Adrenal gland (tissue), 19 donors: ENCODE measurements at places on chromosomes 2 and 18. TPM values are rescaled to one million over a fixed set of nuclear protein-coding genes. Genes with fewer than 3 reads are reported as not detected.

VIL1 gene
- total RNA-seq, result not detected

KCNE4 gene
- total RNA-seq, result 3.9 TPM

MLPH gene
- total RNA-seq, result not detected

LTBP1 gene
- total RNA-seq, result 14.8 TPM

ELP2 gene
- 57.1 TPM for total RNA-seq

AMER3 gene
- total RNA-seq, result not detected

GKN2 gene
- total RNA-seq, result not detected

C2orf81 gene
- total RNA-seq, result 1.7 TPM

EFHD1 gene
- 2.0 TPM for total RNA-seq

SERPINB13 gene
- total RNA-seq, result not detected

SRD5A2 gene
- total RNA-seq, result not detected

SLC1A4 gene
- total RNA-seq, result 111 TPM

TMEM163 gene
- 8.3 TPM for total RNA-seq

MC5R gene
- total RNA-seq, result not detected

KLHL14 gene
- total RNA-seq, result 2.8 TPM

MCEE gene
- total RNA-seq, result 37.6 TPM

RASGRP3 gene
- 3.3 TPM for total RNA-seq

DNA sequence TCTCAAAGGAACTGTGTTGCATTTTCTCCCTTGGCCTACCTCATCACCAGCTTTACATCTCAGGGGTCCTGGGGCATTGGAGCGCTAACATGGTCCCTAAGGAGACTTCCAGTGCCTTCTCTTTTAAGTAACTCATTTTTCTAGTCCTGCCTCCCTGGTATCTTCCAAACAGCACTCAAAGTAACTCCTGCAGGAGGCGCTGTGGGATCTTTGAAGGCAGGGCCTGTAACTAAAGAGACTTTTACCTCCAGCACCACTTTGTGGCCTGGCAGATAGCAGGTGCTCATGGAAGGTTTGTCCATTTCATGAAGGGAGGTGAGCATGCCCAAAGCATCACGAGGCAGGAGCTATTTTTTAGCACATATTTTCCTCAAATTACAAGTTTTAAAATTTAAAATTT is 411.0 kb upstream of the GYPC start:
- H3K36me3 ChIP-seq, result no peaks in the 10 kb centered on the region
- no peak overlapping the region for H3K27ac ChIP-seq
- no peaks in the 10 kb centered on the region for H3K27me3 ChIP-seq
- DNase-seq, result peak; percentile 29
- no peak overlapping the region for H3K4me3 ChIP-seq
- no peaks in the 10 kb centered on the region for H3K4me1 ChIP-seq

- no peak for DNase-seq
- peaks cover 42% of the 10 kb centered on the region for H3K4me1 ChIP-seq
- H3K27ac ChIP-seq, result no peak overlapping the region
- H3K4me3 ChIP-seq, result no peak overlapping the region
- H3K36me3 ChIP-seq, result no peaks in the 10 kb centered on the region
- no peaks in the 10 kb centered on the region for H3K27me3 ChIP-seq
Observed at GRCh38 chr2:128319631-128320191, 1.0 kb upstream of the HS6ST1 start.

DNA sequence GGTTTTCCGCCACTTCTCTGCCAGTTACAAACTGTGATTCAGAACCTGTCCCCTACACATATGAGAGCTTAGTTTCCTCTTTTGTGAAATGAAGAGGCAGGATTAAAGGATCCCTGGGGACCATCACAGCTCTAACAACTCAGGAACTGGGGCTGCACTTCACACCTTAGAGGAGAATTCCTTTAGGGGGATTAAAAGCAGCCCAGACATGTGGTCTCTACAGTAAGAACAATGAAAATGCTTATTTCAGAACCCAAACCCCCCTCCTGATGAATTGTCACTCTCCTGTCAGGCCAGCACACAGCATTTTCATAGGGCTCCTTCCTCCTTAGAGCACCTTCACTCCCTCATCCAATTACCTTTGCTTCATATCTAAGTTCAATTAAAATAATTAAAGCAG is 101.5 kb upstream of the NEDD4L start:
- DNase-seq, result no peak
- no peak overlapping the region for H3K4me3 ChIP-seq
- H3K27ac ChIP-seq, result no peak overlapping the region
- H3K4me1 ChIP-seq, result no peaks in the 10 kb centered on the region

GRCh38 chr2:1793868-1794445 is 49.6 kb upstream of the PXDN start:
- H3K27ac ChIP-seq, result no peak overlapping the region
- H3K4me1 ChIP-seq, result no peaks in the 10 kb centered on the region
- DNase-seq, result no peak
- no peaks in the 10 kb centered on the region for H3K27me3 ChIP-seq
- H3K4me3 ChIP-seq, result no peak overlapping the region
- H3K36me3 ChIP-seq, result no peaks in the 10 kb centered on the region

DNA sequence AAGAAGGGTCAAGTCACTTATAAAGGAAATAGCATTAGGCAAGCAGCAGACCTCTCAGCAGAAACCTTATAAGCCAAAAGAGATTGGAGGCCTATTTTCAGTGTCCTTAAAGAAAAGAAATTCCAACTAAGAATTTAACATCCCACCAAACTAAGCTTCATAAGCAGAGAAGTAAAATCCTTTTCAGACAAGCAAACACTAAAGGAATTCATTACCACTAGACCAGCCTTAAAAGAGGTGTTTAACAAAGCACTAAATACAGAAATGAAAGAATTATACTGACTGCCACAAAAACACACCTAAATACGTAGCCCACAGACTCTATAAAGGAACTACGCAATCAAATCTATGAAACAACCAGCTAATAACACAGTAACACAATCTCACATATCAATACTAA is 160.4 kb downstream of the EXOC6B start:
- no peaks in the 10 kb centered on the region for H3K36me3 ChIP-seq
- H3K27me3 ChIP-seq, result no peaks in the 10 kb centered on the region
- no peak overlapping the region for H3K4me3 ChIP-seq
- no peaks in the 10 kb centered on the region for H3K4me1 ChIP-seq

GRCh38 chr2:20241973-20242726 is 17.2 kb upstream of the SDC1 start:
- H3K27me3 ChIP-seq, result no peaks in the 10 kb centered on the region
- no peaks in the 10 kb centered on the region for H3K36me3 ChIP-seq
- DNase-seq, result no peak
- H3K4me3 ChIP-seq, result no peak overlapping the region
- no peak overlapping the region for H3K27ac ChIP-seq
- H3K4me1 ChIP-seq, result no peaks in the 10 kb centered on the region

DNA sequence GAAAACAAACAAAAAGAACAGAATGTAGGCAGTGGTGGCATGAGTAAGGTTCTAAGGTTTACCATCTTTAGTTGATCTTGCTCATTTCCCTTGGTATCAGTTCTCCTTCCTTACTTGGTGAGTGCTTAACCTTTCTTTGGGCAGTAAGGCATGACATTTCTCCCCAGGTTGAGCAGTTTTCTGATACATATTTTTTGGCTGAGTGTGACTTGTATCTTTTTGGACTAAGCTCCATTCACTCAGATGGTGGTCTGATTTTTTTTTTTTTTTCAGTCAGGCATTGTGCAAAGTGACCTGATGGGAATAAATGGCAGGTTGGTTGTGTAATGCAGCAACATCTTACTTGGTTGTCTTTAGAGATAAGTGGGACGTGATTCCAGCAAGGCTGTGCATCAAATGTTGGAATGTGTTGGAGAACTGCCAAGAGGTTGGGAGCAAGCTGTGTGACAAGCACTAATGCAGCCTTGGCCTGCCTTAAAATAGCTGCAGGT is 15.1 kb downstream of the SPTBN1 start:
- no peaks in the 10 kb centered on the region for H3K27me3 ChIP-seq
- no peaks in the 10 kb centered on the region for H3K36me3 ChIP-seq
- no peak overlapping the region for H3K4me3 ChIP-seq
- H3K27ac ChIP-seq, result peak overlapping the region; percentile 82
- peak; percentile 89 for DNase-seq

DNA sequence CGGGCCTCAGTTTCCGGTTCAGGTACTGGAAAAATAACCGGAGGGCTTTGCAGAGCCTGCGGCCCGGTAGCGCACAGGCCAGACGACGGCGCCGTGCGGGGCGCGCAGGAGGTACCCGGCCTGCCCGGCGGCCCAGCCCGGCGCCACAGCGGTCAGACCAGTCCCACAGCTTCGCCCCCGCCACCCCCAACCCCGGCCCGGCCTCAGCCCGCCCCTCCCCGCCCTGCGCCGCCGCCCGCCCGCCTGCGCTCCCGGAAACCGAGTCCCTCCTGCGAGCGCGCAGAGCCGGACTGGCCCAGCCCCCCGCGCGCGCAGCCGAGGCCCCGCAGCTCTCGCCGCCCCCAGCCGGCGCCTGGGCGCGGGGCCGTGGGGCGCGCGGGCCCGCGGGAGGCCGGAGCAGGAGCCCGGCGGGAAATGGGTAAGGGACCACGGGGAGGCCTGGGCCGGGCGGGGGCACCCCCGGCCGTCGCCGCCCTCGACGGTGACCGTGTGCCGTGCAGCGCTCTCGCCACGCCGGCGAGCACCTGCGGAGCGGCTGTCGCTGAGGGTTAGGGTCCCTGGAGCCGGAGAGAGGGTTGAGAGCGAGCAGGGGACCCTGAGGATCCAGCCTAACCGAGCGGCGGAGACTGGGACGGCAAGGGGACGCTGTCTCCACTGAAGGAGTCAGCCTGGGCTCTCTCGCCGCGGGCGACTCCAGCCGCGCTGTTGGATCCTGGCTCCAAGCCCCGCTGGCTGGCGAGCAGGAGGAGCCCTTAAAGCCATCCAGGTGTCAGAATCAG is 16.5 kb upstream of the PSD4 start:
- DNase-seq, result peak; percentile 58
- H3K4me1 ChIP-seq, result peaks cover 8% of the 10 kb centered on the region
- peak overlapping the region; percentile 92 for H3K27ac ChIP-seq

- peak; percentile 39 for DNase-seq
- H3K36me3 ChIP-seq, result no peaks in the 10 kb centered on the region
- H3K27ac ChIP-seq, result no peak overlapping the region
- H3K4me1 ChIP-seq, result peaks cover 40% of the 10 kb centered on the region
- H3K4me3 ChIP-seq, result no peak overlapping the region
- H3K27me3 ChIP-seq, result no peaks in the 10 kb centered on the region
Observed at GRCh38 chr2:43331422-43331821, 105.0 kb upstream of the ZFP36L2 start.

DNA sequence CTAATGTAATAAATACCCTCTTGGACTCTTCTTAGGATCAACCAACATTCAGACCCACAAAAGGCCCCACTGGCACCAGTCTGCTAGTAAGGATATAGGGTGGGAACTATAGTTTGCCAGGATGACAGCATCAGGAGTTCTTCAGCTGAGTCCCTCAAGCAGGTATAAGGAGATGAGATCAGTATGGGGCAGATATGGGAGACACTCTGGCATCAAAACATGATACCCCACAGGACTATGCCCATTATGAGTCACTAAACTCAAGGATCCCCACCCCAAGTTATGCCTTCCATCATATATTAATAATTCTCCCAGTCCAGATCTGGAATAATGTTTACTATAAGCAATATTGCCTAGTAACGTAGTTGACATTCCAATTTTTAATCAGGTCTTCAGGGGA is 83.1 kb upstream of the CCDC141 start:
- no peaks in the 10 kb centered on the region for H3K36me3 ChIP-seq
- H3K27ac ChIP-seq, result no peak overlapping the region
- no peak for DNase-seq
- H3K4me1 ChIP-seq, result no peaks in the 10 kb centered on the region

DNA sequence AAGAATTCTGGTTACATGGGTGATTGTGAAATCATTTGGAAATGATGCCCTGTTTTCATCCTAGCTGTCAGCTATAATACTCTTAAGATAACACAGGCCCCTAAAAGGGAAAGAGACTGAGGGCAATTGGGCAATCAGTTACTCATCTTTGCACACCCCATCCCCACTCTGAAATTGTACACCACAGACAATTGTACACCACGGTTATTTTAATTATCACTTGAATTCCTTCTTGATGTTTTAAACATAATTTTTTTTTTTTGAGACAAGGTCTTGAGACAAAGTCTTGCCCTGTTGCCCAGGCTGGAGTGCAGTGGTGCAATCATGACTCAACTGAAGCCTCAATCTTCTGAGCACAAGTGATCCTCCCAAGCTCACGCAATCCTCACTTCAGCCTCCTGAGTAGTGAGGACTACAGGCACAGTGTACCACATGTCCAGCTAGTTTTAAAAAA is 862.4 kb upstream of the ACVR2A start:
- no peaks in the 10 kb centered on the region for H3K36me3 ChIP-seq
- peak; percentile 23 for DNase-seq
- H3K4me3 ChIP-seq, result no peak overlapping the region
- H3K4me1 ChIP-seq, result no peaks in the 10 kb centered on the region
- H3K27me3 ChIP-seq, result no peaks in the 10 kb centered on the region

- H3K27ac ChIP-seq, result no peak overlapping the region
- H3K4me1 ChIP-seq, result peaks cover 6% of the 10 kb centered on the region
- DNase-seq, result no peak
- H3K4me3 ChIP-seq, result no peak overlapping the region
Observed at GRCh38 chr18:49227001-49227380, 233.5 kb downstream of the DYM start.

DNA sequence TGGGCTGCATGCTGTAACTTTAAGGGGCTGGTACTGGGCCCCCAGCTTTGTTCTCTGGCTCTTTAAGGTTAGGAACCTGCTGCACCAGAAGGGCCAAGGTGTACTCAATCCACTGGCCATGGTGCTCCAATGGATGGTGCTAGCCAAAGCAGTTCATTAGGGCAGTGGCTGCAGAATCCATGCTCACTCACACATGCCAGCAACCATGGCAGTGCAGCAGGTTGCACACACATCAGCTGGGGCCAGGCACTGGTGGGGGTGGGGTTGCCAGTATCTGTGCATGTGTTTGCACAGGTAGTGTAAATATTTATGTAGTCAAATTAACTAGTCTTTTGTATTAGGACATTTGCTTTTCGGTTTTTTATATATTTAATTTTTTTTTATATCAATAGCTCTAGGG is 228.3 kb upstream of the EPC2 start:
- H3K36me3 ChIP-seq, result no peaks in the 10 kb centered on the region
- H3K27ac ChIP-seq, result no peak overlapping the region
- H3K4me3 ChIP-seq, result no peak overlapping the region
- no peaks in the 10 kb centered on the region for H3K27me3 ChIP-seq
- no peak for DNase-seq
- no peaks in the 10 kb centered on the region for H3K4me1 ChIP-seq
